Activated CD4-positive, alpha-beta T cell treated with anti-CD3 and anti-CD28 coated beads for 1 hour (primary cell): ENCODE measurements at places on chromosomes 4 and X.

DNA sequence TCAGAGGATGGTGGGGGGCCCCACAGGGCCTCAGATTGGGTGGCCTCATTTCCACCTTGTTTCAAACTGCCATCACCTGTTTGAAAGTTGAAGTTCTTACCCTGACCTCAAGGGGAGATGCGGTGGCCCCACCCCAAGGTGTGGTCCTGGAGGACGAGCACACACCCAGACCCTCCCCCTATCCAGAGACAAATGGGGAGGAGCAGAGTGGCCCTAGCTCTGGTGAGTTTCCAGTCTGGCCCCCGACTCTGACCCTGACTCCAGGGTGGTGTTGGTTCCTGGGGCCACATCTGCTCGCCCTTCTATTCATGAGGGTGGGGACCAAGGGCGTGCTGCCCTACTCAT lies 36.3 kb upstream of the ADRA2C start:
- DNase-seq, result no peak

GRCh38 chr4:53185869-53186585 lies 179.8 kb downstream of the SCFD2 start:
- DNase-seq, result no peak

- no peak for DNase-seq
Observed at GRCh38 chrX:97705936-97706335, 822.2 kb downstream of the RPA4 start.

- DNase-seq, result no peak
Observed at GRCh38 chr4:186472948-186473347, 82.4 kb downstream of the MTNR1A start.

DNA sequence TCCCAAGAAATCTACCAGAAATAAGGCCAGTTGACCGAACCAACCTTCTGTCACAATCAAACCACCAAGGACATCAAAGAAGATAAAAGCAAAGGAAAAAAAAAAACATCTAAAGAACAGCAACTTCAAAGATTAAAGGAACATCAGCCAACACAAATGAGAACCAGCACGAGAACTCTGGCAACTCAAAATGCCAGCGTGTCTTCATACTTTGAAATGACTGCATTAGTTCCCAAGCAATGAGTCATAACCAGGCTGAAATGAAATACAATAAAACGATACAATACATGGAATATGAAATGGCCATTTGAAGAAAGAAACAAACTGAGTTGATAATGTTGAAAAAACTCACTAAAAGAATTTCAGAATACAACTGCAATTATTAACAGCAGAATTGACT lies 611.6 kb upstream of the GRIA3 start:
- no peak for DNase-seq

DNA sequence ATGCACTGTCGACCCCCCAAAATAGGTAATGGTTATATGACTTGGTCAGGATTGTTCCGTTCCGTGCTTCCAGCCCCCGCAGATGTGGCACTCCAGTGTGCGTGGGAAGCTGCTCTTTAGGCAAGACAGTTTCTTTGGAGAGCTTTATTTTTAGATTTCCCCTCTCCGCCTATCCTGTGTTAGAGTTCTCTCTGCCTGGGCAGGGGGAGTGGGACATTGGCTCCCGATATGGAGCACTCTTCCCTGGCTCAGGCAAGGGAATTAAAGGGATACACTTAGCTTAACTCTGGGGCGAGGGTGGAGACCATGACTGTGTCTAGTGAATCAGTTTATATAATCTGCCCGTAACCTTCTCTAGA lies 36.0 kb downstream of the DLG3 start:
- DNase-seq, result no peak

GRCh38 chrX:36214924-36215323 lies 295.4 kb downstream of the CFAP47 start:
- no peak for DNase-seq

GRCh38 chr4:26284536-26284935 lies 36.3 kb upstream of the RBPJ start:
- no peak for DNase-seq

- DNase-seq, result no peak
Observed at GRCh38 chr4:27318740-27319139, 458.1 kb downstream of the STIM2 start.

DNA sequence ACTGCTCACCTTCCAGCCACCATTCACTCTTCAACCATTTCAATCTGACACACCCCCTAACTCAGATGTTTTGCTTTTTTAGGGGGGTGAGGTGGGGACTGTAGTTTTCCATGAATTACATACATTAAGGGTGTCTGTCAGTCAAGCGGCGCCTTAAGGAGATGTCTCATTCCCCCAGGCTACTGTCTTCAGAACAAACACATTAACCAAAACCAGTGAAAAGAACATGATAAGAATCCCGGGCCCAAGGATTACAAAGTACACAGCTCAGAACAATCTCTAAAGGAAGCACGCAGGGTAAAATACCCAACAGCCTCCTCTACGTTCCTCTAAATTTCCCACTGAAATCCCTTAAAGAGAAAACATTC lies 62.5 kb upstream of the IRF2 start:
- no peak for DNase-seq

DNA sequence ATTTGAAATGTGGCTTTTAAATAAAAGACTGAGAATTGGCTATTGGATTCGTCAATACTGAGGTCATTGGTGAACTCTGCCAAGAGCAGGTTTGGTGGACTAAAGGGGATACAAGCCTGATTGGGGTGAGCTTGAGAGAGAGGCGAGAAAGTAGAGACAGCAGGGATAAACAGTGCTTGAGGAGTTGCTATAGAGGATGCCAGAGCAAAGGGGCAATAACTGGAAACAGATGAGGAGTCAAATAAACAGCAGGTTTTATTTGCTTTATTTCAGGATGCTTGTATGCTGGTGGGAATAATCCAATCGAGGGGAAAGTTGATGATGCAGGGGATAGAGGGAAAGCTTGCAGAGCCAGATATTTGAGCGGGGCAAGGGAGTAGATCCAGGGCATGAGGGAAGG lies 24.0 kb upstream of the ANXA3 start:
- DNase-seq, result no peak

DNA sequence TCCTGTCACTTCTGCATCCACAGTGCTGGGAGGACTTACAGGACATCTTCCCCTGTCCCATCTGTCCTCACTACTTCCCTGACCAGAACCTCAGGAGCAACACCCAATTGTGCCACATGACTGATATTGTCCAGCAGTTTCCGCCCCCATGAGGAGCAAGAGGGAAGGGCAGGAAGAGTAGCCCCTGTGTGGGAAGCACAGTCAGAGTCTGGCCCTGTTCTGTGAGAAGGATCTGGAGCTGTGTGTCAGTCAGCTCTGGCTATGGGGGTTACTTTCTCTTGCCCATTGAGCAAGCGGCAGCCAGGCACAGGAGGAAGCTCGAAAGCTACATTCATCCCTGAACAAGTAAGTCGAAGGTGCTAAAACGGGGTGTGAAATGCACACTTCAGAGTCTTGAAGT lies 14.8 kb upstream of the TRIM60 start:
- DNase-seq, result no peak

- DNase-seq, result no peak
Observed at GRCh38 chr4:147217655-147218054, 263.2 kb upstream of the EDNRA start.

DNA sequence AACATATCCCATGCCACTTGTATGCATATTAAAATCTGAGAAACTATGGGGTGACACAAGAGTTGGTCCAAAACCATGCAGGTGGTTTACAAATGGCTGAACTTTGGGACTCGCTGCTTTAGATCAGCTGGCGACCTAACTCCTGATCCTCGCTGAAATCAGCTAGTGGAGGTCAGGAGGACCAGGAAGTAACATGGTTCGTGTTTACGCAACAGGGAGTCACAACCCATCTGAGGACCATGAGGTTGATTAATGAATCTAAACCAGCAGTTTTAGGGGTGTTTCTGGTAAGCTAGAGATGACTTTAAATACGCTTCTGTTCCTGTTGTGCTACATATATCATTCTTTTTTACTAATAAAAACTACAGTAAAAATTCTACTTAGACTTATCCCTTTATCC lies 12.9 kb downstream of the TSPAN5 start:
- DNase-seq, result no peak

- no peak for DNase-seq
Observed at GRCh38 chrX:84155938-84156337, 32.1 kb downstream of the RPS6KA6 start.

DNA sequence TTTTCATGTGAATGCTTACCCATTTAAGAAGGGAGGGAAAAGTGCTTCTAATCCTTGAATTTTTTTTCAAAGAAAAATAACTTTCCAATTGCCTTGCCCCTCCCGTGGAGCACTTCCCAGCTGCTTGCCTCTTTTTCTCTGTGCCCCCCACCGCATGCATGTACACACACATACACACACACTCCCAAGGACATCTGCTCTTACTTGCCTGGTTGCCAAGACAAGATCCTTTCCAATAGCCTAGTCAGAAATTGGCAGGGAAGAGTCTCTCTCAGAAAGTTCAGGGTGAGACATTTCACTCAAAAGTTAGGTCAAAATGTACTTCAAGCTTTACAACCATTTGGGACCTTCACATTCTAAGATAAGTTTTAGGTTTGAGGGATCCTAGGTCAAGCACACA lies 10.9 kb downstream of the HHIP start:
- DNase-seq, result no peak

DNA sequence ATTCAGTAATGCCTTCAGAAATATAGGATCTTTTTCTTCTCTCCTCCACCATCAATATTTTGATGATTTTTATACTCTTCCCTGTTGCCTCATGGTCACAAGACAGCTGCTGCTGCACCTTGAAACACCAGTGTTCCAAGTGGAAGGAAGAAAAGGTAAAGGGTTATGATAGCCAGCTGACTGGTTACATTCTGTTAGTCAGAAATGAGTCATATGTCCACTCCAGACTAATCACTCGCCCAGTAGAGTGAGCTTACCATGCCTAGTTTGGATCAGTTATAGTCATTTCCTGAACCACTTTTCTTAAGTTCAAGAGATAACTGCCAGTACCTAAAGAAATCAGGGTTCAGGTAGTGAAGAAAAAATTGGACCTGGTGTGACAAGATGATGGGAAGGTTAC lies 532.3 kb upstream of the SMIM31 start:
- no peak for DNase-seq

GRCh38 chr4:163663454-163664225 lies 169.2 kb downstream of the TMA16 start:
- DNase-seq, result no peak

DNA sequence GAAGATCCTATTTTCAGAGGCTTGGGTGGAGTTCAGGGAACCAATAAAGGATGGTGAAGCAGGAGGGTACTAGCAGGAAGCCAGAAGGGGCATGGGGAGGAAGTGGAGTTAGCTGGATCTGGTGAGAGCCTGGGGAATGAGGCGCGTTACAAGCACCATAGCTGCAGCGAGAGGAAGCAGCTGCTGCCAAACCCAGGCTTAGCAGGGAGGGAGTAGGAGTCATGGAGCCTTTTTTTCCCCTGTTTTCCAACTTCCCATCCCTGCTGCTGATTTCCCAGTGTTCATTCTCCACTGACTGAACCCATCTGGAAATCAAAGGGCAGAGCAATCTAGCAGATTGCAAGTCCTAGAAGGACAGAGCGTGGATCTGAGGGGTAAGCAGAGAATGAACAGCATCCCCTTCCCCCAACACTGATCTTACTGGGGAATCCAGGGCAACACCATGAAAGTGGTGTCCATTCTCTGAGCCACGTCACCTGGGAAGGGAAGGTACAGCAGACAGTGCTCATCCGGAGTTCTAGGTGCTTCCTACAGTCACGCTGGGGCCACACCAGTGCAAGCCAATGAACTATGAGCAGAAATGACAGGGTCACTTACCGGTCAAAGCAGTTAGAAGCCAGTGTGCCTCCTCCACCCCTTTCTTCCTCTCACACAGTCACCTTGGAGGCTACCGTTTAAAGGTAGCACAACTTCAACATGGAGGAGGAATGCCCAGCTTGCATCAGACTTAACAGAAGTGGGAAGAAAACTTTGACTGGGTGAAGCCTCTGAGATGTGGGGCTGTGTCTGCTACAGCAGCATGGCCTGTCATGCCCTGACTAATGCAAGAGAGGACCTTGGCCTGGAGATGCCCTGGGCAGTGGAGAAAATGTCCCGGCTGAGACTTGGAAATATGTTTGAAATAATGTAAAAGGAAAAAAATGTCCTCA lies 36.7 kb downstream of the SMIM20 start:
- no peak for DNase-seq

DNA sequence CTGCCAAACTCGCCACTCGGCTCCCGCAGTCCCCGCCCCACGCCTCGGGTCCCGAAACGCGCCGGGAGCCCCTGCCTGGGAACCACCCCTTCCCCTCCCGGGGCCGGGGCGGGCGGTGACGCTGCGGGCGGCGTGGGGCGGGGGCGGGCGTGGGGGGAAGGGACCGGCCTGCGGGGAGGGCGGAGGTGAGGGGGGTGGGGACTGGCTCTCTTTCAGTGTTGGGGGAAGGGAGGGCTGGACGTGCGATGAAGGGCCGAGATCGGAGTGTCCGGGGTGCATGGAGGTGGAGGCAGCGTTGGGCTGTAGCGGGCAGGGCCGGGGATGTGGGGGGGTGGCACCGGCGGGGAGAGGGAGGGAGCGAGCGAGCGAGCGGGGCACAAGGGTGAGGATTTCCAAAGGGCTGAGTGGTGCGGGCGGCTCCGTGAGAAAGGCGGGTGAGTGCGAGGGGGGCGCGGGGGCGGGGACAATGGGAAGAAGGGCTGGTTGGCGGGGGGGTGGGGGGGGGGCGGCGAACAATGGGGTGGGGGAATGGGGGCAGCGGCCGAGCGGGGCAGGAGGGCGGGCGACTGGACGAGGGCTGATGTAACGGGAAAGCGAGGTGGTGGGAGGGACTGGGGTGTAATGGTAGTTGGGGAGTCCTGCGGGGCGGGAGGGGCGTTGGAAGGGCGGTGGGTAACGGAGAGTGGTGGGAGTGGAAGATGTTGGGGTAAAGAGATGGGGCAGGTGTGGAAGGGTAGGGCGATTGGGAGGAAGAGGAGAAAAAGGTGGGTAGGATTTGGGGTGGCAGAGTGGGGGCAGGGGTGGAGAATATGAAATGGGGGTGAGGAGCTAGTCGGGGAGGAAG lies 578 bp downstream of the DCUN1D4 start:
- peak; percentile 37 for DNase-seq
